ENCODE measurements at places on chromosomes 3 and 15.

GRCh38 chr3:85360742-85361387 lies 402.1 kb downstream of the CADM2 start:
- DNase-seq: peak; percentile 12

DNA sequence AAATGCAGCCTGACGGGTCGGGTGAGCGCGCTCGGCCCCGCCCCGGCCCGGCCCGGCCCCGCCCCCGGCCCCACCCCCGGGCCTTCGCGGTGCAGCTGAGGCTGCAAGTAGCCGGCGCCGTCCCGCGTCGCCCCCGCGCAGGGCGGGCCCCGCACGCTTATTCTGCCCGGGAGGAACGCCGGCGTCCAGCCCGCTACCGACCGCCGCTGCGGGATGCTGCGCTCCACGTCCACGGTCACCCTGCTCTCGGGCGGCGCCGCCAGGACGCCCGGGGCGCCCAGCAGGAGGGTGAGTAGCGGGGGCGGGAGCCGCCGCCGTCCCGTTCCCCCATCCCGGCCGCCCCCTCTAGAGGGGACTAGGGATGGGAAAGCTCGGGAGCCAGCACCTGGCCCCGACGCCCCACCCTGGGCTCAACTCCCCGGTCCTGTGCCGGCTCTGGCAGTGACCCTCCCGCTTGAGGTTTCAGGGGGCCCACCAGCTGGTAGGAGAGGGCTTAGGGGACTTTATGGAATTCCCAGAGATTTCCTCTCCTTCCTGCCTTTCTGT lies at the start of gene MYZAP:
TSS of gene MYZAP (plus strand) at position 83 of the 546 bp plus-strand sequence. CDS start at position 214, 131 bp downstream.
- peak; percentile 25 for DNase-seq

DNA sequence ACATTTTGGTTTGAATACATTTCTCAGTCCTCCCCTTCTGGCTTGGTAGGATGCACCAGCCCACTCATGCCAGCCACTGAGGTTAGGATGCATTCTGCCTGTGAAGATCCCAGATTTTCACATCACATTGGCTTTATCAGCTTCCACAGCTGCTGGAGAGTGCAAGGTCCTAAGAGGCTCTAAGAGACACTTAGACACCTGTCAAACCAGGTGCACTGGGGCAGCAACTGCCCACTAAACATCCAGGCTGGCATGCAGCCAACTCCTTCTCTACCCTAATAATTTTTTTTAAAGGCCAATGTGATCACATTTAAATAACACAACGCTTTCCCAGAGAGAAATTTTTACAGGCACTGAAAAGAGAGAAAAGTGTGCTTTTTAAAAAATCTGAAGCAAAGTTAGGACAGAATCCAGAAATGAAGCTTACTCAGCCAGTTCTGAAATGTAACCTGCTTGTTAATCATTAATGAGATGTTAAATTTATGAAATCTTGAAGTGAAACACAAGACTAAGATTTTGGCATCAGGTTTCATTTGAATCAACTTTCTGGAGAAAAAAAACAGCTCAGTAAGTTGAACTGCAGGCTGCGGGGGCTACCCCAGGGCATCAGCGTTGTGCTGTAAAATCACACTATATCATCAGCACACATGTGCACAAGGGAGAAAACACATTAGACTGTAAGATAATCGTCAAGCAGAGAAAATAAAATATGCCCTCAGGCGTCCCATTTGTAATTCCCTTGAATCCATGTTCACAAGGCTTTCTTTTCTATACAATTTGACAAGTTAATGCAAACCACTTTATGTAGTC lies 312.9 kb downstream of the ZBBX start:
- peak; percentile 99 for DNase-seq

- DNase-seq: no peak
Observed at GRCh38 chr15:25134546-25134945, 179.8 kb downstream of the SNRPN start.

DNA sequence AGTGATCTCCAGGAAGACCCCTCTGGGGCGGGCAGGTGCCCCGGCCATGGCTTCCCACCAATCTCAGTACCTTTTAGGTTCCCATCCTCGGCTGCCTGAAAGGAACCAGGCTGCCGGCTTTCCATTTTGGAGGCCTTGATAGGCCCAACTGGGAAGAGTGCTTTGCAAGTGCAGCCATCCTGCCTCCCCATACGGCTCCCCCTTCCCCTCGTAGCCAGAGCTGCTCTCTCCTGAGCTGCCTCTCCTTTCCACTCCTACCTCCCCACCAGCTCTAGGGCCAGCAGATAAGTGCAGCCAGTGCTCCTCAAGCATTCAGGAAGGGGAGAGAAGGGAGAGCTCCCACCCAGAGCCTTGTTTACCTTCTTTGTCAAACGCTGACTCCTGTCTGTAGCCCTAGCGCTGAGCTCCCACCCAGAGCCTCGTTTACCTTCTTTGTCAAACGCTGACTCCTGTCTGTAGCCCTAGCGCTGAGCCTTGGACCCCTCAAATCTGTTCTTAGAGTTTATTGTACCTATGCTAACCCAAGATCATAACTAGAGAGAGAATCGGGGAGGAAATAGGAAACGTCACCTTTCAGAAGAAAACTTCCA lies 133.0 kb downstream of the LRRK1 start:
- DNase-seq: no peak

GRCh38 chr3:177673112-177673914 lies 476.0 kb upstream of the TBL1XR1 start:
- DNase-seq: no peak

- no peak for DNase-seq
Observed at GRCh38 chr3:75768303-75769017, 16.9 kb downstream of the ZNF717 start.

DNA sequence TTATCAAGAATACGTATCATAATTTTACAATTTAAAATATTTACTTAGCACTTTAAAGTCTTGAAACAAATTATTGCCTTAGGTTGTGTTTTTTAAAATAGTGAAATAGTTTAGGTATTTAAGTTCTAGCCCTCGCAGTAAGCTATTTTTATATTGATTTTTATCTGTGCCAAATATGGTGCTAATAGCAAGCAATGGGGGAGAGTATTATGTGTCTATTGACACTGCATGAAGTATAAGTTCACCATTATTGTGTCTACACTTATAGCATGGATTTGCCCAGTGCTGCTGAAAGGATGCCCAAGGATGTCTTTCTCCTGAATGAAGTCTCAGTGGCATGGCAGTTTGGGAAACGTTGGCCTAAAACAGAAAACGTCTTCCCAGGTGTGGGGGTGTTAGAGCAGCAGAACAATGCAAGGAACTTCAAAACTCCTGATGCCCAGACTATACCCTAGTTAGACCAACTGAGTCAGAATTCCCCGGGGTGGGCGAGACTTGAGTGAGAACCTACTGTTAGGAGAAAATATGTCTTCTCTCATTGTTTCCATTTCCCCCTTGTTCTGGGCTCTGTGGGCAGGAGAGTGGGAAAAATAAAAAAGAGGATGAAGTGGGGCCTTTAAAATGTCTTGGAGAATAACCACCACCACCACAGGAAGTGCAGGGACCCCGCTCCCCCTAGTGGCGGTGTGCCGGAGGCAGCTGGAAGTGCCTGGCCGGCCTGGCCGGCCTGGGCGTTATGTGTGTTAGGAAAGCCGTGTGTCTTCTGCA lies 104.2 kb upstream of the SLC7A14 start:
- DNase-seq: peak; percentile 15

- no peak for DNase-seq
Observed at GRCh38 chr3:69161587-69162307, 39.4 kb upstream of the LMOD3 start.

GRCh38 chr3:179956416-179956830 lies 80.3 kb downstream of the PEX5L start:
- DNase-seq: no peak

- no peak for DNase-seq
Observed at GRCh38 chr3:67106874-67107273, 108.8 kb downstream of the KBTBD8 start.

DNA sequence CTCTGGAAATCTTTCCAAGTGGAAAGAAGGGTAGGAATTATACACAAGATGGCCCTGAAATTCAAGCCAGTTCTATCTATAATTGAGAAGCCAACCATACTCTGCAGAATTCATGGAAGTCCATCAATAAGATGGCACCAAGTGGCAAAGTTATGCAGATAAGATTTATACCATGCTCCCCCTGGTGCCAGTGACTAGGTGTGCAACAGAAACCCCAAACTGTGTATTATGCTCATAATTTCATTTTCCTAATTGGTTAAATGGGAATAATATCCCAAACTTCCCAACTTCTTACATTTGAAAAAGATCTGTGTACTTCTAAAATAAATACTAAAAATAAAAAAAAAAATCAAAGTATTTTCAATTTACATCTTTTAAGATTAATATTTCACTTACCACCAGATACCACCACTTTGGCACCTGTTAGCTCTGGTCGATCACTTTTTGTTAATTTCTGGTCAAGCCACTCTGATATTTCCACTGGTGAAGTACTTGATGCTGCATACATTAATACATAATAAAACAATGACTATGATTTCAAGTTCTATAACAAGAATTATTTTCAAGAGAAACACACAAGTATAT lies 25.9 kb downstream of the ETFA start:
- DNase-seq: peak; percentile 2

DNA sequence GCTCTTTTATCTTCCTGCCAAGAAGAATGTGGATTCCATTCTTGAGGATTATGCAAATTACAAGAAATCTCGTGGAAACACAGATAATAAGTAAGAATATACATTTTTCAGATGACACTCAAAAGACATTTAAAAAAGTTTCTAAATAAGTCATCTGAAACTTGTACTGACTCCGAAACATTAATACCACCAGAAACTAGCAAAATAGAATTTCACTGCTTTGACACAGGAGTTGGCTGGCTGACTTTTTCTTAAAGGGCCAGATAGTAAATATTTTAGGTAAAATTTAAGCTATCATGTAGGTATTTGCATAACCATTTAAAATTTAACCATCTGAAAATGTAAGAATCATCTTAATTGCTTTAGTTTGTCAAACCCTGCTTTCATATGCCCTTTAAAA lies 20.8 kb downstream of the MORF4L1 start:
- no peak for DNase-seq

GRCh38 chr3:53858096-53858741 lies 11.9 kb downstream of the IL17RB start:
- DNase-seq: no peak

GRCh38 chr15:89822026-89822425 lies 7.4 kb upstream of the ANPEP start:
- no peak for DNase-seq

DNA sequence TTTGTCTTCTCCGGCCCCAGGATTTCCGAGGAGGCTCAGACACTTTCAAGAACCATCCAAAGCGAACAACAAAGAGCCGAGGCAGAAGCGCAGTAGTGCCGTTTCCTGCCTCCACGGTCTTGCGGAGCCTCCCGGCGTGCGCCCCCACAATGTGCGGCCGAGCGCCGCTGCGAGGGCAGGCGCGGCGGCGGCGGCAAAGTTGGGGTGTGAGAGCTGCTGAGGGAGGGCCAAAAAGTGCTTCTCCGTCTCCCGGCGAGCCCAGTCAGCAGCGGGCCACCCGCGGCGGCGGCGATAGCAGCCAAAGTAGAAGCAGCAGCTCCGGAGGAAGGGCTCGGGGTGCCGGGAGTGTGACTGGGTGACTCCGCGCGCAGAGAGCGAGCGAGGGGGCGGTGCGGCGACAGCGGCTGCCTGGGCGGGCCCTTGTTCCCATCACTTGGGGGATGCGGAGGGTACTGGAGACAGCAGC lies 749.1 kb downstream of the ROBO1 start:
- peak; percentile 48 for DNase-seq

GRCh38 chr3:67819447-67819846 lies 165.0 kb upstream of the SUCLG2 start:
- peak; percentile 13 for DNase-seq

DNA sequence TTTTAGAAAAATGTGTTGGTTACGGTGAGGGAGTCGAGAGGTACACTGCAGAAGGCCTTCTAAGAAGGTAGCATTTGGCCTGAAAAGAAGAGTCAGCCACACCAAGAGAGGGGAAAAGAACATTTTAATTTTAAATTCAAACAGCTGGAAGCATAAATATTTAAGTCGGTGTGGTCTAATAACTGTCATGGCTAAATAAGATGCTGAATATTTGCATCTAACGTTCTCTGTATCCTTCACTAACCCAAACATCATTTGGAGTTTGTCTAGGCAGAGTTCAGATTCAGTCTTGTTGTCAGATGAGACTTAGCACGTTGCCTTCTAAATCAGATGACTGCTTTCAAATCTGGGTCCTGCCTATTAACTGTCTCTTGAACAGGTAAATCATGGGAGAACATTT lies 583.3 kb downstream of the DIPK2A start:
- DNase-seq: no peak

- no peak for DNase-seq
Observed at GRCh38 chr3:71718072-71718471, 7.1 kb downstream of the EIF4E3 start.

- no peak for DNase-seq
Observed at GRCh38 chr15:77282333-77282732, 137.6 kb downstream of the PEAK1 start.

GRCh38 chr3:18349197-18349798 lies 75.8 kb downstream of the SATB1 start:
- no peak for DNase-seq

DNA sequence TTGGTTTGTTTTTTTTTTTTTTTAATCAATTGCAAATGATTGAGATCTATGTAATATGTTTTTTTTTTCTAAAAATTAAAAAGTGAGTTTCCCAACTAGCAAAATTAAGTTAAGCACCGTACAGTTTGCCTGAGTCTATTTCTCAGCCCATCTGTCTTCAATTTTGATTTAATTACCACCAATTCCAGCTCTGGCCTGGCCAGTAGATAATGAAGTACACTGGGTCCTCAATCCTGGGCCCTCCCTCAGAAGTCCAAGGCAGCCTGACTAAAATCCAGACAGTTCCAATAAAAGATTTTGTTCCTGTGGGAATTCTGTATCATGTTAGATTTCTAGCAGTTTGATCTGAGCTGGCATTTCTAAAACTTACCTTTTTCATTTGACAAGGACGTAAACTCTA lies 887.2 kb downstream of the NAALADL2 start:
- no peak for DNase-seq

DNA sequence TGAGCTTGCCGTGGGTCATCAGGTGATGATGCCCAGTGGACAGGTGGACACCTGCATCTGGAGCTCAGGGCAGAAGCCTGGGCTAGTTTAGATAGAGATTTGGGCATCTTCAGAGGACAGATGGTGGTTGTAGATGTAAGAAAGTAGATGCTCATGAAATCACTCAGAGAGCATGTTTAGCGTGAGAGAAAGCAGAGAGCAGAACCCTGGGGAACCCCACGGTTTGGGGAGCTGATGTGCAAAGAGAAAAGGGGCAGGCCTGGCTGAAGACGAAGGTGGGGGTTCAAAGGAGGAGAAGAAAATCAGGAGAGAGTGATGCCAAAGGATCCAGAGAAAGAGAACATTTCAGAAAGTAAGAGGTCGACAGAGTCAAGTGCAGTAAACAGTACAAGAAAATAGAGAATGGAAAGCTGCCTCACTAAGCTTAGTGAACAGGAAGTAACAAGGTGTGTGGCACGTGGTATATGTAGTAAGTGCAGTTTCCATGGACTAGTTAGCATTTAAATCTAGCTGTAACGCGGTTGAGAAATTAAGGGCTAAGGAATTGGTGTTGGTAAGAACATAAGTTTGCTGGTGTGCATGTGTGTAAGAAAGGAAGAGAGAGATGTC lies 13.5 kb downstream of the TIGIT start:
- DNase-seq: no peak

GRCh38 chr15:77667338-77668234 lies 34.9 kb upstream of the LINGO1 start:
- DNase-seq: no peak

Data from NCI-H1105 (cell line).